M059J (cell line): ENCODE measurements at places on chromosomes 3 and 15. TPM values are rescaled to one million over a fixed set of nuclear protein-coding genes. Genes with fewer than 3 reads are reported as not detected.

GRCh38 chr3:3800685-3801493 is 1.7 kb downstream of the LRRN1 start:
- DNase-seq = no peak

DNA sequence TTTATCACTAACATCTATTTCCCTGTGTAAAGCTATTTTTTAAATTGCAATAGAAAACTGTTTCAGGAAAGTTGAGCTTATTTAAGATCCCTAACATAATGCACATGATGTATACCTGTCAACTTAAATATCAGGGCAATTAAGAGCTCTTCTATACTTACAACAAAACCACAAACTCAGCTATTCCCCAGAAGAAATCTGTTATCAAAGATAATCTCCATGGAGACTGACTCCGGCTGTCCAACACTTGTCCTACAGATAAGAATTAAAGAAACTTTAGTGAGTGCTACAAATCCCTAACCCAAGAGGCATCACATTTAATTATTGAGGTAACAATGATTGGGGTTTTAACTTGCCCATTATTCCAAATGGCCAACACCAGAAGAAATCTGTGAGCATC is 3.4 kb downstream of the SELENOK start:
- DNase-seq = no peak

Gene CDCP1
- 23.7 and 33.5 TPM in 2 replicates for total RNA-seq

DNA sequence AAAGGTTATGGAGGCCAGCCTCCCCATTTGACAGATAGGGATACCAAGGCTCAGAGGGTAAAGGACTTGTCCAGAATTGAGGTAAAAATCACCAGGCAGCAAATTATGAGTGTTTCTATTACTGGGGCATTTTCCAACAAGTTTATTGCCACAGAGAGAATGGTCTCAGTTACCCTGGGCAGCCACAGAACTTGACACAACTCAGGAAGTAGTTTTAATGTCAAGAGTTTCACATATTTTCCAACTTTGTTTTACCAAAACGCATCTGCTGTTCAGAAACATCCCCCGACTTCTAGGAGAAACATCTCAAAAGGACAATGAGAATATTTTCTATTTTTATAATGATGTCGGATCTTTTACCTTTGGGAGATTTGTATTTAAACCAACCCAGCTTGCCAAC is 107.5 kb upstream of the MRPS22 start:
- DNase-seq = no peak

Gene CIDEC
- not detected in 2 replicates for total RNA-seq

DNA sequence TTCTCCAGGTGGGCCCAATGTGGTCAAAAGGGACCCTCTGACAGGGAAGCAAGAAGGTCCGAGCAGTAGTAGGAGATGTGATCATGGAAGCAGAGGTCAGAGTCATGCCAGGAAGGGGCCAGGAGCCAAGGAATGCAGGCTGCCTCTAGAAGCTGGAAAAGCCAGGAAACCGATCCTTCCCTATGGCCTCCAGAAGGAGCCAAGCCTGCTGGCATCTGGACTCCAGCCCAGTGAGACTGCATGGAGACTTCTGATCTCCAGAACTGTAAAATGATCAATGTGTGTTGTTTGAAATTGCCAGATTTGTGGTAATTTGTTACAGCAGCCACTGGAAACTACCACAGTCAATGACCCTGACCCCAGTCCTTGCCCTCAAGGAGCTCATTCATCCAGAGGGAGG is 56.8 kb upstream of the SPATA12 start:
- no peak for DNase-seq

- DNase-seq = no peak
Observed at GRCh38 chr3:172323894-172324610, 124.2 kb downstream of the GHSR start.

Gene NEK10
- 0.71 and 1.4 TPM in 2 replicates for total RNA-seq
